ENCODE measurements at places on chromosomes 12 and 14.

GRCh38 chr12:4630262-4630661 lies 18.6 kb downstream of the AKAP3 start:
- DNase-seq = no peak

- peak; percentile 16 for DNase-seq
Observed at GRCh38 chr12:79023261-79023660, 158.7 kb downstream of the SYT1 start.

DNA sequence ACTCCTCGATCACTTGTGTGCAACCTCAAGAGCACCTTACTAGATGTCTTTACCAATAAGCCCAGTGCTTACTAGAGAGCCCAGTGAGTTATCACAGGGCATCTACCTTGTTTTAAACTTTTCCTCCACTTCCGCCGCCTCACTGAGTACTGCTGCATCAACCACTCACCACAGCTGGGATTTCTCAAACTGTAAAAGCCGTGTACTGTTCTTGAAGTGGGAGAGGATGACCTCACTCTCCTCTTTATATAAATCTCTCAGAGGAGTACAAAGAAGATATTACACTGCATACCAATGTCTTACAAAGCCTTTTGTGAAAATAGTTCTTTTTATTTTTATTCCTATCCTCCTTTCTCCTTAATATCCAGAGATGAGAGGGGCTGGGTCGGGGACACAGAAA lies 94.1 kb downstream of the PLCZ1 start:
- DNase-seq = no peak

GRCh38 chr12:80805106-80805505 lies 88.4 kb downstream of the MYF5 start:
- DNase-seq = no peak

- DNase-seq = no peak
Observed at GRCh38 chr12:7376196-7376595, 67.8 kb downstream of the CD163L1 start.

- no peak for DNase-seq
Observed at GRCh38 chr14:96029089-96029645, 10.0 kb upstream of the C14orf132 start.

DNA sequence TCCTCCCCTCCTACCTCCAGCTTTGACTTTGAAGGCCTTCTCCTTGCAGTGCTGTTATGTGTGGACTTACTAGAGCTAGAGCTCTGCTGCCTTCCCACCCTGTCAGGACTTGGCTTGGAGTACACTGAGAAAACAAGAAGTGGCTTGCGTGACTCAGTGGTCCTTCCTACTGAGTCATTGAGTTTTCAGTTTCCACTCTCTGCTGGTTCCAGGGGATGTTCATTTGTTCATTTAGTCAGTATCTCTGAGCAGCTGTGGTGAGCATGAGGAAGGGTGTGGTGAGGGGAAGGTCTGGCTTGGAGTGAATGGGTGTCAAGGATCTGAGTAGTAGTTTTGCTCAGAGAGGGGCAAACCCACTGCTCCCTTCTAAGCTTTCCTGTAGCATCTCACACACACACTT lies 17.2 kb upstream of the ELK3 start:
- DNase-seq = no peak

DNA sequence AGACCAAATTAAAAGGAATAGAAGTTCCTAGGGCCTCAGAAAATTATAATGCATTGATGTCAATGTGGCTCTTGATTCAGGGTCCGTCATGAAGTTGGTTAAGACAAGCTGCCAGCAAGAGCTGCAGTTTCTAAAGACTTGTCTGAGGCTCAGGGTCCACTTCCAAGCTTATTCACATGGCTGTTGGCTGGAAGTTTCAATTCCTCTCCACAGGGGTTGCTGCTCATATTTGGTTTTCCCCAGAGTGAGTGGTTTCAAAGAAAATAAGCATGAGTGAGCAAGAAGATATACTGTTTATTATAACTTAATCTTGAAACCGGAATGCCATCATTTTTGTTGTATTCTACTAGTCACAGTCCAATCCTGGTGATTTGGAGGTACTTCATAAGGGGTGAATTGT lies 1247.4 kb downstream of the LRFN5 start:
- DNase-seq = no peak

DNA sequence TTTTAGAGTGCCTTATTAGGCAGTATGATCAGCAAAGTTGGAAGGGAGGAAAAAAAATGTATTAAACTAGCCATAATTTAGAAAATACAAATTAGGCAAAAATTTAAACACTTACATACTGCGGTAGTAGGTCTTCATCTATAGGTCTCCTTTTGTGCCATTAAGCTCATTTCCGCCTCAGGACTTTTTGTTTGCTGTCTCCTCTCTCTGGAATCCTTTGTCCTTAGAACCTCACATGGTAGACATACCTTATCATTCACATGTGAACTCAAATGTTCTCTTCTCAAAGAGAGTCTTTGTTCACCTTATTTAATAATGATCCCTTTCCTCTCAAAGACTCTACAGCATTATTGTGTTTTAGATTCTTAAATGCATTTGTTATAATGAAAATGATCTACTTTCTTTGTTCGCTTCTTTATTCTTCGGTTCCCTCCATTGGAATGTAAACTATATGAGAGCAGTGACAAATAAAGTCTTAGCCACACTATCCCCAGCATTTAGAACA lies 14.7 kb downstream of the FANCM start:
- no peak for DNase-seq

DNA sequence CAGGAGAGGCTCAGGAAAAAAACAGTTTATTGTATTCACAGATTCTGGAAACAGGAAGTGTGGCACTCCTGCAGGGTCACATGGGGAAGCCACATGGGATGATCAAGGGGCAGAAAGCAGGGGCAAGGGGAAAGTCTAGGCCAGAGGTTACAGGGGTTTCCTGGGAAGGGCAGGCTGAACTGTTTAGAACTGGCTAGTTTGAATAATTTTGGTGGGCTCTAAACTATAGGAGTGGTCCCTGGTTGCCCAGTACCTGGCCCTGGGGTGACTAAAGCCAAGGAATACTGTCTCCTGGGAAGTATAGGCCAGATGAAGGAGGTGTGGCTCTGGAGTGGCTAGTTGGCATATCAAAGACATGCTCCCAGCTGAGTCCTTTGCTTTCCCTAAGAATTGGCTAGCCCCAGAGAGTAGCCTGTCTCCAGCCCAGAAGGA lies 169.2 kb downstream of the SLC41A2 start:
- DNase-seq = peak; percentile 70

DNA sequence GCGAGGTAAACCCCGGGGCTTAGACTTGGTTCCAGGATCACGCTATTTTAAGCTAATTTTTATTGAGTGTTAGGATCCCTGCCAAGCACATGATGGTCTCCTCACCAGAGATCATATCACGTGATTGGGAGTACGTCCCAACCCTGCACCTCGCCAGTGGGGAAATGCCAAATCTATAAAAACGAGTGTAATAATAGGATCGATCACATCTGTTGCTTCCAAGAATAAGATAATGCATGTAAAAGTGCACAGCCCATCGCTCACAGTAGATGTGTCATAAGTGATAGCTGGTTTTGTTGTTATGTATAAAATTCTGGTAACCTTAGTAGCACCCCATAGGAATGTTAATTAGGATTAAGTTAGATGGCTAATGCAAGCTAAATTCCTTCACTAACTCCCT lies 581.0 kb upstream of the TMEM132C start:
- no peak for DNase-seq

GRCh38 chr14:72891666-72892102 lies 2.2 kb downstream of the DPF3 start:
- DNase-seq = no peak

DNA sequence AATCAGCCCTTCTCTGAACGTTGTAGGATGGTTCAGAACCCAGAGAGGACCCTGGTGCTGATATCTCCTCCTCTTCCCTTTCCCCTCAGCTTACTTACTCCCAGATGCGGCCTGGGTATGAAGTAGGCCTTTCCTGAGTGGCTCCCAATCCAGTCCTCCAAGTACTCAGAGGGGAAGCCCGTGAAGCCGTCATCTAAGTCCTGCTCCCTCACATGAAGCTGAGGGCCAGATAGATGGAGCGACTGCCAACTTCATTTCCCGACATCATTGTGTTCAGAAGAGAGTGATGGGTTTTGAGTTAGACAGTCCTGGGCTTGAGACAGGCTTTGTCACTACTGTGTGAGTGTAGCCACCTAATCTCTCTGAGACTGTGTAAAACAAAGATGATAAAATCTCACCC lies 2.7 kb downstream of the APOLD1 start:
- no peak for DNase-seq

DNA sequence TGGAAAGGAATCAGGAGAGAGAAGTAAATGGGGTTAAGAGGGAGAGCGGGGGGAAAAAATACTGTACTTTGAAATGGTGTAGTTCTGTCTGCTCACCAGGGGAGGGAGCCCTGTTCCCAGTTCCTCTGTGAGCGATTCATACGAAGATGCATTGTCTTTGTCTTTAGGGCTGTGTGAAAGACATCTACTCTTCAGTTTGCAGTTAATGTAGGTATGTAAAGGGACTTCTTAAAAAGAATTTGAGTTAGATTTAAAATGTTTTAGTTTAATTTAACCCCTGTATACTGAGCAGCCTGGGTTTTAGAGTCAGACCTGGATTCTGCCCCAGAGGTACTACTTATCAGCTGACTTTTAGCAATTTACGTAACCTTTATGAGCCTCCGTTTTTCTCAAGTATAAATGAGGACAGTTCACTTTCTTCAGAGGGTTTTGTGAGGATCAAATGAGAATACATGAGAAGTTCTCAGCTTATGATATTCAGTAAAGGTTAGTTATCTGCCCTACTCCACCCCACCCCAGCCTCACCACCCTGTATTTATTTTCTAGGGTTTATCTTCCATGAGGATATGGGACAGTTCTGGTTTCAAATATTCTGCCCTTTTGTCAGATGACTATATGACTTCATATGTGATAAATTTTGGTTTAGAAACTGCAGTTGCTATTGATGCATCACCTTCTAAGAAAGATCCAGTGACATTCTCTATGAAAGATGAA lies 82.5 kb upstream of the EVL start:
- peak; percentile 40 for DNase-seq

DNA sequence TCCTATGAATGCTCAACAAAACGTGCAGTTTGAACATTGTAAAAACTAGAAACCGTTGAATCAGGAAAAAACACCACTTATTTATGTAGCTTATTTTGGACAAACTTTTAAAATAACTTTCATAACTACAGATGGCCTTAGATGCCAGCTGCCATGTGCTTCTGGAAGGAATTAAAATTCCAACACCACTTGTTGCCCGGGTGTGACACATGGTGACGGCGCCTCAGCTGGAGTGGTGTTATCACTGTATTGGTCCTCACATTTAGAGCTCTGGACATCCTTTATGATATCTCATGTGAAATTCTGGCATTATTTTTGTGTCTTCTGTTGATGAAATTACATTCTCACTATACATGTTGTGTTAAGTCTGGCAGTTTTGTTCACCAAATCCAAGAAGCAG lies 211.0 kb downstream of the IPO8 start:
- DNase-seq = peak; percentile 1

DNA sequence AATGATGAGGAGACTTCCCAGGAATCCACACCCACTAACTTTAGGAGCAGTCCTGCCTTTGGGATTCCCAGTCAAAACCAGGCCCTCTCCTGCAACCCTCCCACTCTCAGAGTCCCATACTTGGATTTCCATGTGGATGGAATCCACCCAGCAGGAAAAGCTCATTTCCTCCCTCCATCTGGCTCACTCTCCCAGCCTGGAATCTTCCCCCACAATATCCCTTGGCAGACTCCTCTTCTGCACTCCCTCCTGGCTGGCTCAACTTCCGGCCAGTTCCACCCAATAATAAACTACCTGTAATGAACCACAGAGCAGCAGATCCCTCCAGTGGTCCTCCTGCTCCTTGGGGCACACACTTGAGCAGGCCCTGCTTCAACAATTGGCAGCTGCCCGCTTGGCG lies 102.8 kb upstream of the EGLN3 start:
- DNase-seq = peak; percentile 67

GRCh38 chr12:87198181-87198580 lies 831.0 kb downstream of the C12orf50 start:
- DNase-seq = no peak

- no peak for DNase-seq
Observed at GRCh38 chr12:76374386-76375020, 26.3 kb upstream of the BBS10 start.

DNA sequence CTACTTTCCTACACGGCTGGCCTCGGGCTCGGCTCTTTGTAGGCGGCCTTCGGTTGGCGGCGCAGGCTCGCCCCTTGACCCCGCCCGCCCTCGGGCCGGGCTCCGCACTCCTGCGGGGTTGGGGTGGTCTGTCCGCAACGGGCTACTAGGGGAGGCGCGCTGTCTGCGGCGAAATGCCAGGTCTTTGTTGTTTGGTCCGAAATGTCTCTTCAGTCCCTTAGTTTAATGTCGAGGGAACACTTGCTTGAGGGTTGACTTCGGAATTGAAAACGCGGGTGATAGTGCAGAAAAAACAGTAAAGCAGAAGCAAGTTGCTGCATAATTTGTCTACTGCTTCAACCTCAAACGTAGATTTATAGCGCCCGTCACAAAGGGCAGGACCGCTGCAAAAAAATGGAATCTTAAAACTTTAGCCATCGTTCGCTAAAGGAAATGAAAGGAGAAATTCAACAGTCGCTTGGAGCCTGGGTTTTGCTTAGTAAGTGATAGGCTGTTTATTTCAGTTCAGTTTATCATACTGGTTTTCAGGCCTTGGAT lies 390 bp downstream of the JKAMP start:
- DNase-seq = no peak

DNA sequence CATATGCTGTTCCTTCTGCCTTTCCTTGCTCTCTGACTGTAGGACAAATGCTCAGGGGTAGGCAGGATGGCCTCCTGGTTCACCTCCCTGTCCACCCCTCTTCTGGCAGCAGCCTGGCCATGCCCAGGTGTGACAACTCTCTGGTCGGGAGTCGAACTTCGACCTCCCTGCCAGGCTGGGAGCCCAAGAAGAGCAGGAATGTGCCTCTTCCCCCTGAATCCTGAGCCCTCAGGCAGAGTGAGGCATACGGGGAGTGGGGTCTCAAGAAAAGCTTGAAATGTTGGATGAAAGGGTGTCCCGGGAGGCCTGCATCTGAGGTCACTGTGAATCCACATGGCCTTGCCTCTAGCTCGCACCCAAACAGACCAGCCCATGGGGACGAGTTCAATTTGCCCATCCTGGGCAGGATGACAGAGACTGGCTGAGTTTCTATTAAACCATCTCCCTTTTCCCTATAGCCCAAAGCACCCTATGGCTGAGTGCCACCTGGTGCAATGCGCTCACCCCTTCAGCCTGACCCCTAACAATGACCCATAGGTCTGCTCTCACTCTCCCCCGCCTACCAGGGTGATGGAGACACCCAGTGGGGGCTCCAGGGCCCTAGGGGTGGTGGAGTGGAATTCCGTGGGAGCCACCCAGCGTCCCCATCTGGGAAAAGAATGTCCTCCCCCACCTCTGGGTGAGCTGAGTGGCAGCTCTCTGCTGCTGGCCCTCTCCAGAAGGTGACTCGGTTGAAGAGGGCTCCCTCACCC lies 52.9 kb upstream of the DIO3 start:
- DNase-seq = no peak

GRCh38 chr14:92426237-92426636 lies 87.3 kb upstream of the RIN3 start:
- DNase-seq = no peak

DNA sequence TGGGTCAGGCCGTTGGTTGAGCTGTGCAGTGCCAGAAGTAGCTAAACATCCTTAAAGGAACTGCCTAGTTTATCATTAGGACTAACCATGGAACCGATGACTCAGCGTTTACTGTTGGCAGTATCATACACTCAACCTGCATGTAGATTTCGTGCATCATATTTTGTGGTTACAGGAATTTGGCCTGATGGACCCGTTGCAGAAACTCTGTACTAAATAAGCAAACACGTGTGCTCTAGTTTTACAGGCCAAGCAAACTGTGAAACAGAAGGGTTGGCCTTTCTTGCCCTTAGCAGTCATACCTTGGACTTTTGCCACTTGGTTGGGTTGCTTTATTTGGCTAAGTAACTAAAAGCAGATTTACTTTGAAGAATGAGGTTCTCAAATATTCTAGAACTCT lies 35.6 kb downstream of the DGLUCY start:
- no peak for DNase-seq

- DNase-seq = no peak
Observed at GRCh38 chr12:10358969-10359368, 30.9 kb downstream of the KLRK1 start.
